Mesothelial cell of epicardium (in vitro differentiated cells): ENCODE measurements at places on chromosomes 5 and 9.

- DNase-seq = no peak
These were observed 11.2 kb downstream of the SPATA31D1 start for GRCh38 chr9:81999806-82000205.

- DNase-seq = no peak
These were observed 1.0 kb upstream of the F2R start for GRCh38 chr5:76714751-76715485.

DNA sequence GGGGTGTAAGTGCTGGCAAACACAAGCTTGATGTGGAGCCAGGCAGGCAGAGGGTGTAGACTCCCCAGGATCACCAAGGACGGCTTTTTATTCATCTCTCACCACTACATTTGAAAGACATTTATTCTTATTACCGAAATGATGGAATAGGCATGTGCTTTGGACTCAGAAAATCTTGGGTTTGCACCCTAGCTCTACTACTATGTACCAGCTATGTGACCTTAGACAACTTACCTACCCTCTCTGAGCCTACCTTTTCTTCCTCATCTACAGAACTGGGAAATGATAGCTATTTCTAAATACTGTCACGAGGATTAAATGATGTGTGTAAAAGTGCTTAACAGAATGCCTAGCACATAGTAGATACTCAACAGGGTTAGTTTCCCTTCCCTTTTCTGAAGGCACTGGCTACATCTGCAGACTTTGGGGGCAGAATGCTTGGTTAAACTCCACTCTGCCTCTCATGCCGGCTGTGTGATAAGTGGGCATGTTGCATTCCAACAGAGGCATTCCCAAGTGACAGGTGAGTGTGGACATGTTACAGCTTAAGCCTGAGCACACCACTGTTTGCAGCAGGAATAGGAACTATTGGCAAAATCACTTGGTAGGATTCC is 94.8 kb downstream of the SLC1A3 start:
- no peak for DNase-seq

DNA sequence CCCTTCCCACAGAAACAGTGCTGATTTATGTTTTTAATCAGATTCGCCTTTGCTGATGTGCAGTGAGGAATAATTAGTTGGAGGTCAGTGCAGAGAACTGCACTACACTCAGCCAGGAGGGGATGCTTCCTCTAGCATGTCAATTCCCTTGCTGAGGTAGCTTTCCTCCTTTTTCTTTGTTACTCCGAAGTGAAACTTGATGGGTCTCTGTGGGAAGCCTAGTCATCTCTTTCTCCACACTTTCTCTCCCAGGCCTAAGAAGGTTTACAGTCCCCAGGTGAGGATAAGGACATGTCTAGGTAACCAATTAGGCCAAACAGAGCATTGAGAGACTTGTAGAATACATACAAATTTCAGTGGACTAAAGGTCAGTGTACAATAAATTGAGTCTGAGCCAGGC is 461.8 kb downstream of the KIF4B start:
- DNase-seq = no peak

DNA sequence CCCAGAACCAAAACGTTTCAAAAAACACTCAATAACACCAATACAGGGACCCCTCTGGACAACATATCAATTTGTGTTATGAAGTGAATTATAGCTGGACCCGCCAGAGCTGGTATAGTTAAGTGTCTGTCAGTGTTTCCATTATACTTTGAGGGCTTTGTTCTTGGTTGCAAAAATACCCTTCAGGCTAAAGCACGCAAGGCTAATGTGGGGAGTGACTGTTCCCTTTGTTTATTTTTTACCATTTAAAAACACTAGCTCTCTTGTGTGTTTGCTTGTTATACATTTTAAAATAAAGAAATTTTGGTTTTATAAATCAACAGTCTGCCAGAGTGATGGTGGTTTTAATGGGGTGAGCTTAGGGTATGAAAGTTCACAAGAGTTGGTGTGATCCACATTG is 859.5 kb downstream of the PTPRD start:
- DNase-seq = no peak

DNA sequence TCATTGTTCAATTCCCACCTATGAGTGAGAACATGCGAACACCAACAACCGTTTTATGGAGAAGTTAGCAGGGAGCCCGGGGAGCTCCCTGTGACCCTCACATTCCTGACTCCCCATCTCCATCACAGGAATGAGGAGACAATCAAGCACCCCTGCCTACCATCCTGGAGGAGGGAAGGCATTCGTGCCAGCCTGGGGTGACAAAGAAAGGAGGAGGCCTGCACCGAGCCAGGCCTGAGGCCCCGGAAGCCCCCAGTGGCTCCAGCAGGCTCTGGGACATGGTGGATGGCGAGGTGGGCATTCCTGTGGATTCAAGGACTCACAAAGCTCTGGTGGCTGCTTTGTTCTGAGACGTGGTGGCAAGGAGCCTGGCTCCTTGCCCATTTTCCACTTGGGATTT is 36.5 kb upstream of the UGT3A1 start:
- DNase-seq = no peak

DNA sequence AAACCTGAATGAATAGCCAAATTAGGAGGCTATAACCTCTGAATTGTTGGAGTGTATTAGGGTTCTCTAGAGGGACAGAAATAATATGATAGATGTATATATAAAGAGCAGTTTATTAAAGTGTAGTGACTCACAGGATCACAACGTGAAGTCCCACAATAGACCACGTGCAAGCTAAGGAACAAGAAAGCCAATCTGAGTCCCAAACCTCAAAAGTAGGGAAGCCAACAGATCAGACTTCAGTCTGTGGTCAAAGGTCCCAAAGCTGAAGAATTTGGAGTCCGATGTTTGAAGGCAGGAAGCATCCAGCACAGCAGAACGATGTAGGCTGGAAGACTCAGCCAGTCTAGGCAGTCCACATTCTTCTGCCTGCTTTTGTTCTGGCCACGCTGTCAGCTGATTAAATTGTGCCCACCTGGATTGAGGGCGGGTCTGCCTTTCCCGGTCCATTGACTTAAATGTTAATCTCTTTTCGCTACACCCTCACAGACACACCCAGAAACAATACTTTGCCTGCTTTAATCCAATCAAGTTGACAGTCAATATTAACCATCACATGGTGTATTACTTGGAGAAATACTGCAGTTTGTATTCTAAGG is 550.6 kb downstream of the CDH10 start:
- DNase-seq = no peak

GRCh38 chr5:163670036-163670435 is 164.6 kb downstream of the MAT2B start:
- DNase-seq = no peak

DNA sequence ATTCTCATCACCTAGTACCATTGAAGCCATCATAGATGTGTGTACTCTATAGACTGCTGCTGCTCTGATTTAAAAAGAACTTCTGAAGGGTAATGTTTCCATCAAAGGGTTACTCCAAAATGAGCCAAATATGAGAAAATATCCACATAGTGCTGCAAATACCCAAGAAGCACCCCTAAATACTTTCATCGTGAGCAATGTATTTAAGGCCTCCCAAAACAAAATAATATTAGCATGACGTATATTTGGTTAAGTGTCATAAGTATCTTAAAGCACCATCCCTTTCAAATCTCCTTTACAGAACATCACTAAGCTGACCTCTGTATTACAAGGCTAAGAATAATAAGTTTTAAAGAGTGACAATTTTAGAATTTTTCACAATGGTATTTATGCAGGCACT is 421.8 kb downstream of the MTRR start:
- no peak for DNase-seq

DNA sequence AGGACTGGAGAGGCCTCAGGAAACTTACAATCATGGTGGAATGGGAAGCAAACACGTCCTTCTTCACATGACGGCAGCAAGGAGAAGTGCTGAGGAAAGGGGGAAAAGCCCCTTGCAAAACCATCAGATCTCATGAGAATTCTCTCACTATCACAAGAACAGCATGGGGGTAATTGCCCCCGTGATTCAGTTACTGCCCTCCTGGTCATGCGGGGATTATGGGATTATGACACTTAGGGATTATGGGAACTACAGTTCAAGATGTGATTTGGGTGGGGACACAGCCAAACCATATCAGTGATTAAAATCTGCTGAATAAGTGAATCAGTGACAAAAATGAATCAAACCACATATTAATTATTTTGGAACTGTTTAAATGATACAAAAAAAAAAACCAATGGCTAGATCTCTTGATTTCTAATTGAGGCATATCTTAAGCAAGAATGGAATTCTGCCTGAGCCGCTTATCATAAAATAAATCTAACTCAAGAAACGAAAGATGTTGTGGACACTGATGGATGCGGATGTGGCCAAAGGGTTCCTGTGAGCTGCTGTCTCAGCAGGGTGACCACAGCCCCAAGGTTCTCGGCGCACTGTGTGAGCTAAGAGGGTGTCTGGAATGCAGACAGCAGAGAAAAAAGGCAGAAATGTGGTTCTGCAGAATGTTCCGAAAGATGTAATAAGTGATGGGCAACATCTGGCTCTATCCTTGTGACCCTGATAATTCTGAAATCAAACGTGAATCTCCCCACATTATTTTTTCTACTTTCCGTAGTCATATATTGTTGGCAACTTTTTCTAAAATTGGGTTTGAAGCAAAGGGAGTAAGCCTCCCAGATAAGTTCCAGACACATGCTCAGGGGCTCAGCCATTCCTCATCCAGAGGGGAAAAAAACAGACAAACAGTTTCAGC is 107.2 kb upstream of the ICE1 start:
- no peak for DNase-seq

DNA sequence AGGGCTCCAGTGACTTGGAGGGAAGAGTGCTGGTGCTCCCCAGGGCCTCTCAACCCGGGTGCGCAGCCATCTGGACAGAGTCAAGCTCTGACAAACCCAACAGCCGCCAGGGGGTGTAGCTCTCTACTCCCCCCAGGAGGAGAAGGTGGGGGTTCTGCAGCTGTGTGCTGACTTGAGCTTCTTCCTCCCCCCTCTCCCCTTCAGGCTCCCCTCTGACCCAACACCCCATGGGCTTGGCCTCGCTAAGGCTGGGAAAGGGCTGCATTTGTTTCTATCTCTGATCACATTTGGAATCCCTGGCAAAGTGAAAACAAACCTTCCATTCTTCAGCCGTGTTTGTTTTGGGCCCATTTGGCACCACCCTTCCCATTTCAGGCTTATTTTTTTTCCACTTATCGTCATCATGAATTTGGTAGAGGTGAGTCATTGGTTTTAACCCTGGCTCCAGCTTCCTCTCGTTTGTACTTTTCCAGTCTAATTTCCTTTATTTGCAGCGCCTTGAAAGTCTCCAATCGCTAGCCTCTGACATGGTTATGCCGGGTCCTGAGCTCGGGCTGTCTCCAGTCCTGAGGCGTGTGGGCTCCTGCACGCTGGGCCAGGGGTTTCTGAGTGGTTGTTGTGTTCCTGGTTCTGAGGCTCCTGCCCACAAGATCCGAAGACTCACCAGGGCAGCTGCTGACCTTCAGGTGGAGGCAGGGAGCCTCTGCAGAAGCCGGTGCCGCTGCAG is 36.1 kb downstream of the DAP start:
- no peak for DNase-seq

DNA sequence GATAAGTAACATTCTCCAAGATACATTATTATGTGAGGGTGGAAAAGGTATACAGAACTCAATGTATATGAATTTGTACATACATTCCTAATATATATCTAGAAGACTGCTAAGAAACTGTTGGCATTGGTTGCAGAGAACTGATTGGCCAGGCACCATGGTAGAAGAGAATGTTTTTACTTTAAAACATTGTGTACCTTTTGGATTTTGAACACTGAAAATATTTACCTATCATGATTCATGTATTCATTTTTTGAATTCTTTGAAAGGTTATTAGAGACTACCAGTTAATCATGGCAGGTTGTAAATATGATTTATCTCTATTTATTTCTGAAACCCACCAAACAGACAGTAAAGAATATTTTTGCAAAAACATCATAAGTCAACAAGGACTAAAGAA is 41.2 kb upstream of the ADRB2 start:
- DNase-seq = no peak

DNA sequence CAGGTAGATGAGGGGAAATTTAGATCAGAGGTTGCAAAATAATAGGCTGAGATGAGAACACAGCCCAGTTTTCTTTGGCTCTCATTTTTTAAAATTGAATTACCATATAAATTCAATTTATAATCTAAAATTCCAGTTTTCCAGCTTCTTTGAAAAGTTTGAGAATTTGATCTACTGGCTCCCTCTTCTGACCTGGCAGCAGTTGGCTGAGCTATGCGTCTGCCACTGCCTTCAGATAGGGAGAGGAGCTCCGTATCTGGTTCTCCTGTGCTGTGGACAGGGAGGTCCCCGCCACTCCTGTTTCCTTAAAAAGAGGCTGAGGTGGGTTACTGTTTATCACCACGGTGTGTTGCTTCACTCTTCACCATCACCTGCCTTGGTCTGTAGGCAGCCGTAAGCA is 103.7 kb downstream of the ARHGAP26 start:
- no peak for DNase-seq

DNA sequence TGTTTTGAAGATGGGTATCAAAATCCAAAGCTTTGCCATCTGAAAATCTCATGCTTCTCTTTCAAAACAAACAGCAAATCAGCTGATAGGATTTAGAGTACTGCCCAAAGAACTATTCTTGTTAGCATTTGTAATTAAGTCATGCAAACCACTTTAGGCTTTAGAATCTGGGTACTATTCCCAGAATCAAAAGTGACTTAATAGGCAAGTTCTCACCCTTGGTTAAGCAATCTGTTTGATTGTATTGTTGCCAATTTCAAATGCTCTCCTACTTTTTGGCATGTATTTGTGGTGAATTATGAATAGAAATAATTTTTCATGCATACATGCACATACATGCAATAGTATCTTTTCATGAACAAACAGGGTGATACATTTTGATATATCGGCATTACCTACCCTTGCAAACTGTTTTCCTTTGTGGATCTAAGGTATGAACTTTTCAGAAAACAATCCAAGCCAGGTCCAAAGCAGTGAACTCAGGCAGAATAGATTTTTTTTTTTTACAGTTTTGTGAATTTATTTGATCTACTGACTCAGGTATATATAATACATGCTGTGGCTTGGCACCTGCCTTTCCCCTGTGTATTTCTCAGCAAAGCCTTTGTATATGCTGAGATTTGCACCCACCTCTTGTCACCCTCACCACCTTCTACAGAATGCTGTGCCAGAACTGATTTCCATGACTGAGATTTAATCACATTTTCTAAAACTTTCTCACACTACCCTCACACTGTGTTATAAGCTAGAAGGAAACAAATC is 9.0 kb downstream of the IL33 start:
- no peak for DNase-seq

GRCh38 chr9:61668846-61669245 is 479.0 kb downstream of the SPATA31A7 start:
- no peak for DNase-seq

DNA sequence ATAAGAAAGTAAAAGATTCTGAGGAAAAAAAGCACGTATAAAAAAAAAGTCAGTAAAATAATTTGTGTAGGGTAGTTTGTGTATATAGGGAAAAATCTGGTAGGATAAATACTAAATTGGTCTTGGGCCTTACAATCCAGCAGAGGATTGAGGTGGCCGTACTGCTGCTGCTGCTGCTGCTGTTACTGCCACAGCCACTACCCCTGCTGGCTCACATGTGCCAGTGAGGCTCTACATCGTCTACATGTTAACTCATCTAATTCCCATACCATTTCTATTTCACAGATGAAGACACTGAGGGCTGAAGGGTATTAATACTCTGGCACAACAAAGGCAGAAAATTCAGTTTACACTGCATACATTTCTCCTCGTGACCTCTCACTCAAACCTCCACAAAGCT is 928.5 kb downstream of the TLE4 start:
- no peak for DNase-seq

- DNase-seq = no peak
These were observed 44.3 kb downstream of the TENT4A start for GRCh38 chr5:6757414-6757969.
